ENCODE measurements at places on chromosomes 1 and 21. TPM values are rescaled to one million over a fixed set of nuclear protein-coding genes. Genes with fewer than 3 reads are reported as not detected.
A peak's percentile ranks its signal among the peaks of the same experiment; 100 is the strongest.

The MYCL gene
- 0.38 TPM for total RNA-seq

The ANGPTL3 gene
- not detected for total RNA-seq

The KRTAP25-1 gene
- not detected for total RNA-seq

DNA sequence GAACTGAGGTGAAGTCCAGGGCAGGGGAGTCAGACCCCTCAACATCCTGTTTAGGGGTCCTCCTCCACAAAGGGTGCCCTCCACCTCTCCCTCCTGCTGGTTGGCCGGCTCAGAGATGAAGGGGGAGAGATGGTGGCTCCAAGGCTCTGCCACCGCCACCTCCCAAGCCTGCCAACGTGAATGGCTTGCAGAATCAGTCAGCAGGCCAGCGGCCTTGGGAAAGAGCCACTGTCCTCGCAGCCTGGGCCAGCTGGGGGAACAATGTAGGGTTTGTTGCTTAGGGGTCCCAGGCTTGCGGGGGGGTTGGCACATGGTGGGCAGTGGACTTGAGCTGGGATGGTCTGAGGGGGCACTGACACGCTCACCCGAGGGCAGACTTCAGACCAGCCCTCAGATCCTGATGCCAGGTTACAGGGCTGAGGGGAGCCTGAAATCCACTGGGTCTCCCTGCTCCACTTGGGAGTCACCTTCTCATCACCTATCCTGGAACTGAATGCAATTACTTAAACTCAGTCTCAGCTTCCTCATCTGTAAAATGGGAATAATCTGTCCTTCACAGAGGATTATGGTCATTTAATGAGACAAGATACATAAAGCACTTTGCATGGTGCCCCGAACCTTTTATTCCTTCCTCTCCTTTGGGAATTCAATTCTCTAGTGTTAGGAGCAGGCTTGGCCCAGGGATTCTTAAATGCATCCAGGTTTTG is 8.3 kb downstream of the GPR37L1 start:
- DNase-seq = no peak

GRCh38 chr1:203098445-203098844 is 12.6 kb upstream of the MYOG start:
- DNase-seq = no peak

DNA sequence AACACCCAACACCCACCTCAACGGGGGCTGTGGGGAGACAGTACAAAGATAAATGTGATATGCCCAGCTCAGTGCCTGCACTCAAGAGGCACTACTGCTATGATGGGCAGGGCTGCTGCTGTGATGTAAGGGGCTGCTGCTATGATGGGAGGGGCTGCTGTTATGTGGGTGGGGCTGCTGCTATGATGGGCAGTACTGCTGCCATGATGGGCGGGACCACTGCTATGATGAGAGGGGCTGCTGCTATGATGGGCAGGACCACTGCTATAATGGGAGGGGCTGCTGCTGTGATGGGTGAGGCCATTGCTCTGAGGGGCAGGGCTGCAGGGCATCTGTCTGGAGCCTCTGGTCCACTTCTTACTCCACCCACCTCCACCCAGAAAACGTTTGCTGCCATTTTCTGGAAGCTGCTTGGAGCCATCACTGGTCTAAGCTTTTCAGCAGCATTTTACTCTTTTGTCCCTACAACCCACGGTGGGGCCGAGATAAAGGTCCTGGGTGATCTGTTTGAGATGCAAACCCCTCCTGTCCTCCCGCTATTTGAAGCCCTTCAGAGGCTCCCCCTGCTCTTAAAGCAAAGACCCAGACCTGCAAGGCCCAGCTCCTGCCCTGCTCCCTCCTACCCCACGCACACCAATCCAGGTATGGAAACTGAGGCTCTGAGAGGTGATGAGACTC is 656.9 kb downstream of the PTPRU start:
- no peak for DNase-seq

DNA sequence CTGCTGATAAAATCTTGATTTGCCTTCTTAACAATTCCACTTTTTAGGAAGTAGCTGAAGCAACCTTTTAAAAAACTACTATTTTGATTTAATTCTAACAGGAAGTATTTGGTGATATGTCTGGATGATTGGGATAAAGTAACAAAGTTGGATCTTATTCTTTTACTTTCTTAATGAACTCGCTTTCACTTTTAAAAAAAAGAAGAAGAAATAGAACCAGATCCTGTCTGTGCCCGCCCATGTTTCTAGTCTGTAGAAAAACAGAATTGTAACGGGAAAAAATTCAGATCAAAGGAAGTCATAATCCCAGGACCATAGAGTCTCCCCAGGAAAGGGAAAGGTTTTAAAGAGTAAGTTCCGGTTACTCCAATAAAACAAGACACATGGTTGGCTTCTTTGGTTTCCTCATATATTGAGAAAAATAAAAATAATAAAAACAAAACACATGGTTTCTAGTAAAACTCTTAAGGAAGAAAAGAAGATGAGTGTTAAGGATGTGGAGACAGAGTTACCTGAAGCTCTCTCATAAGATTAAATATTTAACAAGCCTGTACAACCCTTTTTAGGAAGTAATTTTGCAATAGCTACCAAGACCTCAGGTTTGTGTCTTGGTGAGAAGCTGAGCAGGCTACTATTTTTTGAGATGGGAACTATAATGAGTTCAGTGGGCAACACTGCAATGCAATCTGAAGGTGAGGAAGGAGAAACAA is 4.9 kb downstream of the CD48 start:
- no peak for DNase-seq

DNA sequence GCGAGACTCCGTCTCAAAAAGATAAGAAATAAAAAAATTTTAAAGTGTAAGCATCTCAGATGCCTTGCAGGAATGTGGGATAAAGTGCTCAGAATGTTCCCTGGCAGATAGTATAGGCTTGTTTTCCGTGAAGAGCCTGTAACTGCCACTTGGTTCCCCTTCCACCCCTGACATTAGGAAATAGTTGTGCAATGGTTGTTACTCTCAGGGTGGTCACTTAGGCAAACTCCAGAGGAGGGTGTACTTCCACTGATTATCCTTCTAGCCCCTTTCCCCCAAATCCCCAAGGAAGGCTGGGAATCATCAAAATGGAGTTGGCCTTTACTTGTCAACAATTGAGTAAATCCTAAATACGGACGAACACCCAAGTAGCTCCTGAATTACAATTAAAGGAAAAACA is 10.4 kb downstream of the RPL11 start:
- DNase-seq = no peak

DNA sequence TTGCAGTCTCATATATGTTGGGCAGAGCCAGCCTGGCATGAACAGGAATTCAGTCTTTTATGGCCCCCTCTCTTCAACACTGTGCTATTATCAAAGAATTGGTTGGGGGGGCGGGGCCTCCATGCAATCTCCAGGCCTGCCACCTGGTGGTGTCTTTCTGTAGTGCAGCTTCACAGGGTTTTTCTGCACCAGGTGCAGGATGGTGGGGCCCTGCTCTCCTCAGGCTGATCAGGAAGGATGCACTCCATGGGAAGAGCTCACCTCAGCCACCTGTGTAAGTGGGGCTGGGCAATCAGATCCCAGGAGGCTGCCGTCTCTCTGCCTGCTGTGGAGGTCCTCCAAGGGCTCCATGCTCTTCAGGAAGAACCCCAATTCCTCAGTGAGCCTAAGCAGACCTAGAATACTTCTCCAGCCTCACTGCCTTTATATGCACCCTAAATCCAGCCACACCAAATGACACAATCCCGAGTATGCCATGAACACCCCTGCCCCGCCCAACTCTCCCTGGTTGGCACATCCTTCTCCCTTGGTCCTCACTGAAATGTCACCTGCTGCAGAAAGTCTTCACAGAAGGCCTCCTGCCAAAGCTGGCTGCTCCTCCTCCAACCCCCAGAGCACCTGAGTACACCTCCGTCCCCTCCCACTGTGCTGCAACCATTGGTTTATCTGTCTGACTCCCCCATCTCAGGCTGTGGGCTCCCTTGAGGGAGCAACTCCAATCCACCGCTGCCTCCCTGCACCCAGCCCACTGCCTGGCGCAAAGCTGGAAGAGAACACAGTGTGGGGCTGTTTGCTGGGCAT is 16.5 kb downstream of the STK40 start:
- peak; percentile 77 for DNase-seq

GRCh38 chr21:17390569-17390968 is 122.3 kb upstream of the CXADR start:
- no peak for DNase-seq

DNA sequence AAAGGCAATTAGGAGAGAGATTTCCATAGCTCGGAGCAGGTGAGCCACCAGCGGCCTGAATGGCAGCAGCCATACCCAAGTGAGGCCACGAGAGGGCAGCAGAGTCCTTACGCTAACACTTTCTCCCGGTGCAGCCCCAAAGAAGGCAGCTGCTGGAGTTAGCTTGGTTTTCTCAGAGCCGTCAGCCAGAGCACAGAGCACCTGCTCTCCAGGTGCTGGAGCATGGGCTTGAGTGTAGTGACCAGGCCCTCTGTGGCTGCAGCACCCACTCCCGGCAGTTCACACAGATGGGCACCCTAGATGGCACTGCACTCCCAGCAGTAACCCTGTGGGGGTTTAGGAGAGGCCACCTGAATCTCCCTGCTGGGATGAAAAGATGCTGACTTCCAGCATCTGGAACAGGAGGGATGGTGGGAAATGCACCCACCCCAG is 45.8 kb downstream of the TMCC2 start:
- peak; percentile 58 for DNase-seq

DNA sequence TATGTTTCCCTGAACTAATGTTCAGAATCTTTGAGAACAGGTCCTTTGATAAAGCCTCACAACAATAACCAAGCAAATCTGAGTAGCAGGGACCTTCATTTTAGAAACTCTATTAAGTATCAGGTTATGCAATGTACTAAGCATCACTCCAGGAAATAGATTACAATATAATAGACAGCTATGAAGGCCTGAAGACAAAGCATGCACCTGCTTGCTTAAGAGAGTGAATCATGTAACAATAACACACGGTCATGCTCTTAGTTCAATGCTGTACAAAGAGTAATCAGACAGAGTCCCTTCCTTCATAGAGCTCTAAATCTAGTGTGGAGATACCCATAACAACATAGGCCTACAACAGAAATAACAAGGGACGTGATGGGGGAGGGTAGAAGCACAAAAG is 8.1 kb upstream of the CMPK1 start:
- DNase-seq = no peak
